ENCODE measurements at places on chromosomes 5 and 9.

DNA sequence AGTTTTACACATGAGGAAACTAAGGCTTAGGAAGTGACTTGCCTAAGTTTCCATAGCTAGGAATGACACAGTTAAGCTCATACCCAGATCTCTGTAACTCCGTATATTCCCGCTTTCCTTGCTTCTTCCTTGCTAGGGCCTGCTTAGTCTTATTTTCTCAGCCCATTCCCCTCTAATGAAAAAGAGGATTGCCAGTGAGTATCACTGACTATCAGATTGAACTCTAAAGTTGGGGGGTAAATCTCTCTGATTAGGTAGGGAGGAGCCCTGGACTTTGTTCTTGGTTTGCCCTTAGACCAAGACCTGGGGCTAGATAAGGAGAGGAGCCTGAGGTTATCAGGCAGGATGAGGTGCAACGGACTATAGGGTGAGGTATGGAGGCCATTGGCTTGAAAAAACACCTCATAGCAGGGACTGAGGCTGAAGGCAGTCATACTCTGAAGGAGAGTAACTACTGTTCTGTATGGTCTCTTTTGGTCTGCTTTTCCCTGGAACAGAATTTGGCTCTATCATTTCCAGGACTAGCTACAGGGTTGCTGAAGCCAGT is 2.5 kb downstream of the TRIM32 start:
- no peak for DNase-seq

DNA sequence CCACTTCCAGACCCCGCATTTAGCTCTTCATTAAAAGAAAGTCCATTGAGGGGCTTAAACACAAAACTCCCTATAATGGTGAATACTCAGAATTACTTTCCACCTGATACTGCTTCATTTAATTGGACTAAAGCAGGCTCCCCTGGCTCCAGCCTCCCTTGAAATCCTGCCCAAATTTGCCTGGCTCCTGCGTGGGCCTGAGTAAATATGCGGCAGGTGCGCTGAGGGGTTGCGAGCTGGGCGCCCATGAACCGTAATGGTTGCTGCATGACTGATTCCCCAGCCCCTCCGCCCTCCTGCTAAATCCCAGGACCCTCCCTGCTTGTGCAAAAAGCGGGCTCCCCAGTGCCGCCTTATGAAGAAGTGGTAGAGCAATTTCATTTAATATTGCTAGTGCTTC is 639.7 kb downstream of the BNC2 start:
- DNase-seq, result peak; percentile 20

DNA sequence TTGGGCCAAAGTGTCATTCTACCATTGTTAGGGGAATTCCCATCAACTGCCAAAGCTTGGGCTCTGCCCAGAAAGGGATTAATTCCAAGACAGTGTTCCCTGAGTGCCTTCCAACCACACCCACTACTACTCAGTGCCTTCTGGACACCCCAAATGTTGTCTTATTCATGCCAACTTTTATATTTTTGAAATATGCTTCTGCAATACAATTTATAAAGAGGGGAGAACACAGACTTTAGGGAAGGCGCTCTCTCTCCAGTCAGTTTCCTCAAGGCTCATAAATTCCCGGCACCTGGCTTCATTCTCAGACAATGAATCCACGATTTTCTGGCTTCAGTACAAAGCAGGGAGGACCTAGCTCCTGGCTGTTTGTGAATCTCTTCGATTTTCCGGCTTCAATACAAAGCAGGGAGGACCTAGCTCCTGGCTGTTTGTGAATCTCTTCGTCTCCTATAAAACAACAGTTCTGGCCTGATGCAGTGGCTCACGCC is 120.1 kb upstream of the MYO10 start:
- DNase-seq, result no peak

DNA sequence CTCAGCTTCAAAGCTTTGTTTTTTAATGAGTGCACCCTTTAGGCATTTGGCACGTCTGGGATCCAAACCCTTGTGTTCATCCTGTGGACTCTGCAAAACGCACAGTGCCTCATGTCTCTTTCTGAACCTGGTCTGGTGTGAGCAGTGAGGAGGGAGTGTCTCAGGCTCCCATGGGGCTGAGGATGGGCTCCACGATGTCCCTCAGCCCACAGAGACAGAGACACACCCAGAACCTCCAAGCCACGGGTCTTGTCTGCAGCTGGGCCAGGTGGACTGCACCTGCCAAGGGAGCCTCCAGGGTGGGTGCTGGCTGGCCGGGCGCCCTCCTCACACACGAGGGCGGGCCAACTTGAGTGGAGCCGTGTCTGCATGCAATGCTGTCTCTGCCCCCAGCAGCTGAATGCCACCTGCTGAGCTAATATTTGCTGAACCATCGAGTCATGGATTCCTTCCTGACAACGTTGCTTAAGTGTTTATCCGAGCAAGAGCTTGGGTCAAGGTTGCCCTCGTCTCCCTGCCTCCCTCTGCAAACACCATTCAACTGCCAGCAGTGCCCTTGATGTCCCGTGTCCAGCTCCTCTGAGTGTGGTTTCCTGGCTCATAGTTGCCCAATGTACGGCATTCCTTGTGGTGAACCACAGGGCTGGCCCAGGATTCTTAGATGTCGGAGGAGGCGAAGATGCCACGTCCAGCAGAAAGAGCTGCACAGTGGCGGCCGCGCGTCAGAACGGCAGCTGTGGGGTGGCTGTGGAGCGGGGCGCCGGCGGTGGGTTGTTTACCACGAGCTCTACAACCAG is 31.4 kb upstream of the LPCAT1 start:
- DNase-seq, result peak; percentile 86

DNA sequence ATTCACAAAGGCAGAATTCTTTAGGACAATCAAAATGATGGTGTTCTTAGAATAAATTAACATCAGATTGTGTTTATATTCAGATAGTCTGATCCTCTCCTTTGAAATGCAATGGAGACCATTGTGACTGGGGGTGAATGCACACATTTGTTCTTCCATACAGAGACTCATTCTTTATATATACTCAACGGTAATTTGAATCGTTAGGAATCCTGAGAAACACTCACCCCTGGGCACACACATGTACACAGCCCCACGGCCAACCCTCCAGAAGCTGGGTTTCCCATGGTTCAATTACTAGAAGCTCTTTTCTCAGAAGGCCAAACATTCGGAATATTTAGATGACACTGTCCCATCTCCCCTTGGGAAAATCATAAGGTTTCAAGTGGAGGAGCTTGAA is 57.5 kb upstream of the EPB41L4B start:
- no peak for DNase-seq

DNA sequence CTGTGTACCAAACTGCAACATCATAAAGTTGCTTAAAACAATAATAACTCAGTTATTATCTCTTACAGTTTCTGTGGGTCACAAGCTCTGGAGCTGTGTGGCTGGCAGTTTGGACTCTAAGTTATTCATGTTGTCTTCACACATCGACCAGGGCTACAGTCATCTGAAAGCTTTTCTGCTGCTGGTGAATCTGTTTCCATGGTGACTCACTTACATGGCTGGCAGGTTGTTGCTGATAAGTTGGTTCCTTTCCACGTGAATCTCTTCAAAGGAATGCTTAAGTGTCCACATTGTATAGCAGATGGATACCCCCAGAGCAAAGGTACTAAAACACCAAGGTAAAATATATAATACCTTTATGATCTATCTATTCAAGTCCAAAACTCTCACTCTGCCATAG is 44.8 kb upstream of the CYLC2 start:
- DNase-seq, result no peak

DNA sequence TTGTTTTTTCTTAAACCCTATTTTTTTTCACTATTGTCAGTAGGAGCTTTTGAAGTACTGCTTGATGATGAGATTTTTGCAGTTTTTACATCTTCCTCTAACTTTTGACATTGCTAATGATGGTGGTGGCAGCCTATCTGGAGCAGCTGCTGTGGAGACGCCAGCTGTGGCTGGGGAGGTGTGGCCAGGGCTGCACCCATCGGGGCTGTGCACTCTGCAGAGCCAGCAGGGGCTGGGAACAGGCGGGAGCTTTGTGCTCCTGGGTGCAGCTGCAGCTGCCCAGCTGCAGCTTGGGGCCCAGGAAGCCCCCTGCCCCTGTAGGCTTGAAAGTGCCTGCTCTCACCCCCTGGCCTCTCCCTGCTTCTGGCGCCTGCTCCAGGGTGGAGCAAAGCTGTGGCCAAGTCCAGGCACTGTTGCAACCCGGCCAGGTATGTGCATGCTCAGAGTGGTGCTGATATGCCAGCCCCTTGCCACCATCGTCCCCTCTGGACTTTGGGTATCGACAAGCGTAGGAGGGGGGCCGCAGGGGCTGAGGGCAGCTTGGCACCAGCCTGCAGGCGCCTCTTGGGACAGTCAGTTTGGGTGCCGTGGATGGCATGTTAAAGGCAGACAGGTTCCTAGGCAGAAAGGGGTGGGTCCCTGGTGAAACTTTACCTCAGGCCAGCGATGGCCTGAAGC is 39.2 kb downstream of the FER start:
- no peak for DNase-seq

GRCh38 chr5:54307583-54307982 is 2.8 kb downstream of the ARL15 start:
- DNase-seq, result no peak

GRCh38 chr5:128099944-128100343 is 16.4 kb downstream of the SLC12A2 start:
- no peak for DNase-seq

GRCh38 chr5:157542282-157543000 is 33.1 kb downstream of the ADAM19 start:
- no peak for DNase-seq

GRCh38 chr5:132363431-132364112 is 5.9 kb upstream of the SLC22A5 start:
- DNase-seq, result peak; percentile 2

DNA sequence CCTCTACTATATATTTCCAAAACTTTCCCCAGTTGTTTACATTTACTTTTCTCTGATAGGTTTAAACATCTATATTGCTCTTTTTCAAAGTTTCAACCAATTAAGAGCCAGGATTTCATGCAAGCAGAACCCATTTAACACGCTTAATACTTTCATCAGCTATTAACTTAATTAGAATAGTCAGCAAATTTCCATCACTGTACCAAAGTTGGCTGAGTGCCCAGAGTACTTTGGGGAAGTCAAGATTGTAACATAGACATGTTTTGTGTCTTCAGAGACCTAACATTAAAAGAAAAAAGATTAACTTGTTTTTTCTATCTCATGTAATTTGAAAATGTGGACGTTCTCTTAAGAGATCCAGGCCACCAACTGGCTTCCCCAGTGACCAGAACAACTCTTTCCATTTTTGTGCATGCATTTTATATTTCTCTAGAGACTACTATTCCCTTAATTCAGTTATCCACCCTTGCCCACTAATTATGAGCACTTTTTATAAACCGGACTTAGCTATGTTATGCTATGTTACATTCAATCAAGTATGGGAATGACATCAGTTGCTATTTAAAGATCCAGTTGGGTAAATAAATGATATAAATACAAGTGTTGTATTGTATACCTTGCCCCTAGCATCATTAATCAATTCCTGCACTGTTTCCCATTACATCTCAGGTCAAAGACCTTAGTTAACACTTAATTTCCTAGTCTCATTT is 478.1 kb upstream of the NMUR2 start:
- DNase-seq, result peak; percentile 72

GRCh38 chr5:57085306-57086081 is 88.4 kb upstream of the GPBP1 start:
- no peak for DNase-seq

- no peak for DNase-seq
Observed at GRCh38 chr5:99133921-99134320, 205.1 kb upstream of the CHD1 start.

DNA sequence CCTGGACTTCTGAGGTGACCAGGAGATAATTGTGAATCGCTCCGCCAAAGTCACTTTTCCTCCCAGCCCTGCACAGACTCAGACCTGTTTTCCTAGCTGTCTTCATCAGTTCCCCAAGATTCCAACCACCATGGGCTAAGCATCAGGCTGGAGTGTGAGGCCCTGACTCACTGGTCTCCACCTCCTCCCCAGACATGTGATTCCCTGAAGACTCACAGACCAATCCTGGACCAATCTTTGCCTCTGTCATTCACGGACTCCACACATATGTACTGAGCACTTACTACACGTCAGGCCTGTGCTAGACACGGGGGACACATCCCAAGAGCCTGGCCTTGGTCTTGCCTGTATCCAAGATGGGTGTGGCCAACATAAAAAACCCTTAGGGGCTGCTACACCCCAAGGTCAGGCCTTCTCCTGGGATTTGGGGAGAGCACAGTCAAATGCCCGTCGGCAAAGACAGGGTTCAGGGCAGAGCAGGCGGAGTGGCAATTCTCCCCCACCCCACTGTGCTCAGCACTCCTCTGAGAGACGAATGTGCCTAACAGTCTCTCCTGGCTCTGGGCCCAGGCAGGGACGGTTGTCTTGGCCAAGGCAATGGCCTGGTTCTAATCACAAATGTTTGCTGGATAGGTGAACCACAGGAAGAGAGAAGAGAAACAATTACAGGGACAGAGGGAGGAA is 11.9 kb downstream of the EEIG1 start:
- peak; percentile 51 for DNase-seq

DNA sequence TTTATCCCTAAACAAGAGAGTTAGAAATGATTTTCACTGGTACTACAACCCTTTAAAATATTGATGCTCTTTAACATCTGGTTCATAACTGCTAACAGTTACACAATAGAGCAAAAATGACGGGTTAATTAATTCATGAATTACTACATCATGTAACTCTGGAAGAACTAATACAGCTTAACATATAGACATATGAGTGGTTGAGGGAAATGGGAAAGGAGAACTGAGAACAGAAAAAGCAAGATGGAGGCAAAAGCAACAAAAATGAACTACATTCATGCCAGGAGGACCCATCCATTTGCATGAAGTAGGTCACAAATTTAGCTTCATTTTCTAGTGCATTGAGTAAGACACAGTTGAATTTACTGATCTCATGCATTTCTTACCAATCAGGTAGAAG is 61.8 kb downstream of the C9 start:
- no peak for DNase-seq

DNA sequence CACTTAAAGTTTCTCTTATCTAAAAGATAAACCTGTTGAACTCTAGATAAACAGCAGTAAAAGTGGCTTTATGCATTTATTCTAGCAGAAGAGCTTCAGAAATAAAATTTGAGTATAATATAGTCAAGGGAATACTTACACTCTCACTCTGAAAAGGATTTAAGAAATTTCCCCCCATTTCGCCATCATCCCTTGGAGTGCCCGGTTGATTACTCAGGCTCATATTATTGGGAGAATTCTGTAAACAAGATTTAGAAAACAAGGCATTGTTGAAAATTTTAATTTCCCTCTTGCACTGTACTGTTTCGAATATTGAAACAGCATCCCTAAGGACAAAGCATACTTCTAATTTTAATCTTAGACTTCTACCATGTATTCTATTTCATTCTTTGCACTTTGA is 34.5 kb upstream of the ACOT12 start:
- no peak for DNase-seq

DNA sequence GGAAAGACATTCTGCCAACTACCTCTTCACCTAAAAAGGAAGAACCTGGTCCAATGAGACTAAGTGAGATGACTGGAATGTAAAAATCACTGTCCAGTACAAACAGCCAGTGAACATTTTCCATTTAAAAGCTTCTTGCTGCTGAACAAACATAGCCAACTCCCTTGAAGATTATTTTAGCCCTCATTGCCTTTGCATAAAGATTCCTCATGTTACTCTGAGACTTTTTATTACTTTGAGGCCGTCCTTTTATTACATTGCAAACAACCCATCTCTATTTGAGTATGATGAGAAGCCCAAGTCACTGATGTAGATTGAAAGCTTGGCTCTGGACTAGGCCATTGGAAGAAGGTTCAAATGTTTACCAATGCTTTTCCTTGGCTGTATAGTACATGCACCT is 649.8 kb downstream of the CETN3 start:
- DNase-seq, result no peak
